GM23248 (cell line): ENCODE measurements at places on chromosomes 6 and 20. TPM values are rescaled to one million over a fixed set of nuclear protein-coding genes. Genes with fewer than 3 reads are reported as not detected.
A peak's percentile ranks its signal among the peaks of the same experiment; 100 is the strongest.

Gene GTPBP2
- 80.7 and 88.3 TPM in 2 replicates for total RNA-seq

- H3K4me3 ChIP-seq = peak overlapping the region; percentile 48; the same call in 1 of the 2 replicates
- no peaks in the 10 kb centered on the region for H3K27me3 ChIP-seq
- no peak for DNase-seq
- H3K36me3 ChIP-seq = no peaks in the 10 kb centered on the region
- H3K27ac ChIP-seq = no peak overlapping the region
Observed at GRCh38 chr20:53216478-53216855, 244.3 kb downstream of the TSHZ2 start.

DNA sequence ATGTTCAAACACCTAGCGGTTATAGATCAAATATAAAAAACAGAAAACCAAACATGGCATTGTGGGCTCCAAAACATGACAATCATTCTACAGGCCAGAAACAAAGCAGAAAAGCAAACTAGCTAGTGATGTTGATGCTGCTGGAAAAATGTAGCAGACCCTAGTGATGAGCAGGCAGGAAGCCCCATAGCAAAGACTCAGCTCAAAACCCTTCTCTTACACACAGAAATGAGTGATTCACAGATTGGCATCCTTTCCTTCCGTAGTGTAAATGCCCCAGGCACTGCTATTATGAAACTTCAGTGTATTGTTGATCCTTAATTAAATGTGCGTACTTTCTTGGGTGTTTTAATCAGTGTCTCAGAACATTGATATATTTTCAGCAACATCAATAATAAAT, 425.1 kb downstream of the UTRN start:
- H3K27ac ChIP-seq = peak overlapping the region; percentile 63
- no peak overlapping the region for H3K4me3 ChIP-seq

DNA sequence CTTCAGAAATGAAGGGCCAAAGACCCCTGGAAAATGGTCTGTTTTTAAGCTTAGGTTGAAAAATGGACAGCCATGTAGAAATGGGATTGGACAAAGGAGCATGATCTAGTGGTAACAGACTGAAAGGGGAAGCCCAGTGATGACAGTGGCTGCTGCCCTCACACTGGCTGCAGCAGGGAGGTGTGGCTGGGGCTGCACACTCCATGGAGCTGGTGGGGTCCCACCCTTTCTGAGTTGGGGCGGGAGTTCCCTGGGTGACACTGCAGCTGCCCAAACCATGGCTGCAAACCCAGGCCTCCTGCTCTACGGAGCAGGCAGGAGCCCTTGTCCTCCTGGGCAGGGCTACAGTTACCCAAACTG, 8.5 kb upstream of the PACSIN1 start:
- H3K4me1 ChIP-seq = no peaks in the 10 kb centered on the region
- no peaks in the 10 kb centered on the region for H3K36me3 ChIP-seq
- H3K27ac ChIP-seq = no peak overlapping the region
- H3K4me3 ChIP-seq = no peak overlapping the region
- DNase-seq = no peak
